Stimulated activated CD8-positive, alpha-beta memory T cell treated with anti-CD3 and anti-CD28 coated beads, Interleukin-4, amount 100 ng/mL, for 48 hours (primary cell): ENCODE measurements at places on chromosomes 11 and 22.

DNA sequence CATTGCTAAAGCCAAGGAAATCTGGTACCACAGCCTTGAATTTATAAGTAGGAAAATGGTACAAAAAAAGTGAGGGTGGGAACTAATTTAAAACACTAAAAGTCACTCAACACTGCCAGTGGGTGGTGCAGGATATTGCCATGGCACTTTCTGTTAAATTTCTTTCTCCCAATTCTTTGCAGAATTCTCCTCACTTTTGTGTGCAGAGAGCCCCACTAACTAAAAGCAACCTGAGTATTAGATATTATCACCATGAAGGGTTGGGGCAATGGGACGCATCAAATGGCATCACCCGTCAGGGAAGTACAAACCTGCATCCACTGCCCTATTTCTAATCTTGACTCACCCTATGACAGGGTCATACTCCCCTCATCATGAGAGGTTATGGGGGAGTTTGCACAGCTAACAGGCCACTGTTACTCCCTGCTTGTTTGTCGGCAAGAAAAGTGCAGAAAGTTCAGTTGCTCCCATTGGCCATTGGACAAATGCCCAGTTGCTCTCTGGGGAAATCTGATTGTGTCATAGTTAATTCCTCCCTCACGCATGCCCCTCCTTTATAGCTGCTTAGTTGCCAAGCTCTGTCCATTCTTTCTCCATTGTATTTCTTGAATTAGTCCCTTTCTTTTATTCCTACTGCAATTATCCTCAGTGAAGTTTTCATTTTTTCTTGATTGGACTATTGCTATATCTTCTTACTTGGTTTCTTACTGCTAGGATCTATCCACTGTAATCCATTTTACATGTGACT, 93.8 kb upstream of the BLID start:
- no peak for DNase-seq

GRCh38 chr11:17673951-17674350, 45.4 kb upstream of the MYOD1 start:
- no peak for DNase-seq

DNA sequence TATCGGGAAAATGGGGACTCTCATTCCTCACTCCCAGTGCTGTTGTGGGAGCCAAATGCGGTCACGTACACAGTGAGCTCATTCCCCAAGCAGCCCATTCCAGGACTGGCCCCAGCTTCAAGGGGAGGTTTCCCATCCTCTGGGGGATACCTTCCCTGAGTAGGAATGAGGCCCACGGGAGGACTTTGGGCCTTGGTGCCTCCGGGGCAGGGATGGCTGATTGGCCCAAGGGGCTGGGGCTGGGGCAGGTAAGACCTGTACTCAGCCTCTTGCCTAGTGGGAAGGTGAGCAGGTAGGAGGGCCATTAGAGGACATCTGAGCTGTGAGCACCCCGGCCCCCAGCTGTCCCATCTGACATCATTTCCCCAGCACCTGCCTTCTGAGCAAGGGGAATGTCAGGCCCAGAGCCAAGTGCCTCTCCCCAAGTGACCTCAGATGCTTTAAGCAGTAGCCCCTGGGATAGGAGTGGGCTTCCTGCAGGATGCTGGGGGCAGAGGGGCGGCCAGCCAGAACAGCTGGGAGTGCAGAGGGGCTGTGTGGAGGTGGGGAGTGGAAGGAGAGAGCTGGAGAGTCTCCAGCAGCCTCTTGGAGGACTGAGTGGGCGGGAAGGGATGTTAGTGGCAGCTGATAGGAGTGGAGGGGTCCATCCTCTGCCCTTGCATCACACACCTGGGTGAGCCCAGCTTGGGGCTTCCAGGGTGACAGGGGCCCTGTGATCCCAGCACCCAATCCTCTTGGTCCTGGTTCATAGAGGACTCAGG, 58.4 kb downstream of the CD82 start:
- peak; percentile 22 for DNase-seq

DNA sequence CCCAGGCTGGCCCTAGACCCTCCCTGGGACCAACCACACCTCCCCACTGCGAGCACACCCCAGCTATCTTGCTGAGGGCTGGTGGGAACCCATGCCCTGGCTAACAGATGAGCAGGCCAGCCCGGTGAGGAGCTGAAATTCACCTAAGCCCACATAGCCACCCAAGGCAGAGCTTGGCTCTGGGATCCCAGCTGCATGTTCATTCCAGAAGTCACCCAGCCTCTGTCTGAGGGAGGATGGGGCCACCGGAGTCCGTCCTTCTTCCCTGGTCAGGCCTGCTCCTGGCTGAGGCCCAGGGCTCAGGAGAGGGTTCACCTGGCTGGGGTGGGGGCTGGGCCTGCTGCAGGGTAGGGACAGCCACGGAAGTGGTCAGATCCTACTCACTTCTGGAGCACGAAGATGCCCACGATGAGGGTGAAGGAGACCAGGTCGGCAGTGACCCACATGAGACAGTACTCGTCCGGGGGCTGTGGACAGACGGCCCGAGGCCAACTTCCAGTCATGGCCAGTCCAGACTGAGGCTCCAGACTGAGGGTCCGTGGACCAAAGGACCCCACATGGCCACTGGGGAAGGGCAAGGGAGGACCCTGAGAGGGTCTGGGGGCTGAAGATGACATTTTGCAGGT, 6.6 kb upstream of the KLHL35 start:
- DNase-seq, result no peak

- no peak for DNase-seq
Measured at GRCh38 chr22:48035897-48036296, 1273.4 kb downstream of the TBC1D22A start.

DNA sequence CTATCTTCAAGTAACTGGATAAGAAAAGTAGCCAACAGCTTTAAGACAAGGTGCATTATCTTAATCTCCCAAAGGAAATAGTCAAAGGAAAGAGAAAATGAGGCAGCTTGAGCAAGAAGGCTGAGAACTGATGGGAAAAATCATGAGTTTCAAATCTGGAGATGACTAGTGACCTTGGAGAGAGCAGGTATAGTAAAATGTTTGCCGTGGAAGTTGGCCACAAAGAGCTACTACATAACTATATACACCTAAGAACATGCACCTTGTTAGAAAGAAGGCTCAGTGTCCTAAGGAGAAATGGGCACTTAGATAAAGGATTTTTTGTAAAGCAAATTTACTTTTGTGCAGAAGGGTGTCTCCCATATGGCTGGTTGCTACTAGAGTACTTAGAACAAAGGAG, 80.8 kb upstream of the FSHB start:
- no peak for DNase-seq

DNA sequence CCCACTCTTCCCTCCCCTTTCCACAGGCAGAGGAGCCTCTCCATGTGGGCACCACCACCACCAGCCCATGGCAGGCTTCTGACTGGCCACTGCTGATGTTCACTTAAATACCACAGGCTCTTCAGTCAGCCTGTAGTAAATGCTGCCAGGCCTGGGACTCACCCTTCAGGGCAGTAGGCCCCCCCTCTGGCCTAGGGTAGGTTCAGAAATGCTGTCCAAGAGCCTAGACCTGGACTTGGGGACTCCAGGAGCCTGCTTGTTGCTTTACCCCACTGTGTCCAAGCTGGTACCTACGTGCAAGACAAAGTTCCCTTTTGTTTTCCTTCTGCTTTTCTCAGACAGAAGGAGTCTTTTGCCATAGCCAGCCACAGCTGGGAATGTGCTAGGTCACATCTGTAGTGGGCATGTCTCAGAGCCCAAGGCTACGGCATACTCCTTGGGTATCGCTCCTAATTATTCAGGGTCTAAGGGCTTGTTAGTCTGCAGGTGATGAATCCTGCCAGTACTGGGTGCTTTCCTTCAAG, 38.6 kb downstream of the TMEM135 start:
- DNase-seq, result no peak

GRCh38 chr22:29311464-29312217, 3.9 kb downstream of the RASL10A start:
- DNase-seq, result no peak

DNA sequence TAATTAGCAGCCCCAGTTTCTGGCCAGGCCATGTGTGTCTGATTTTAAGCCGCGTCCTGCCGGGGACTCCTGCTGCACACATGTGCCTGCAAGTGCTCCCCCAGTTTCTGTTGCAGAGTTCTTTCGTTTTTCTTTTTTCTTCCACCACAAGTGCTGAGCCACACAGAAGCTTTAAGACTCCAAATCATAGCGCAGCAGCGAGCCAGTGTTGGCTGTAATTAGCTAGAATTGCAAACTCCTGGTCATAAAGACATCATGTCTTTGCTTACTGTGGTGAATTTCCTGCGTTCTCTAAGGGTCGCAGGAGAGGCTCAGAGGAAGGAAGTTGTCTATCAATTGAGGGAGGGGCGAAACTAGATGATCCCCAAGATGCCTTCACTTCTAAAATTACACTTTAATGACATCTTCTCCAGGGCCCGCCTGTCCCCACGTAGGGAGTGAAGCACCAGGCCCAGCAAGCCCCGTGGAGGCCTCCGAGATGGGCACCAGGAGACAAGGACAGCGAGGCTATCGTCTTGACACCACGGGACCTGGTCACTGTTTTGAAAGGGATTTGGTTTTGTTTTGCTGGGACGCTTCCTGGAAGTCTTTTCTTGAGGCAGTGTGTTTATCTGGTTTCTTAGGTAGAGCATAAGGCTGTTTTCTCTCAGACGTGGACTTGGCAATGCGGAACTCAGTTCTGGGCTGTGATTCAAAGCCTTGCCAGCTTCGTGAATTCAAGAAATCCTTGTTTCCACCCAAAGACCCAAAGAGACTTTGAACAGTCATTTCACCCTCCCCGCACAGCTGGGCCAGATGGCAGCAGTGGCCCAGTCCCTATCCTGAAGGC, 71.8 kb downstream of the UBASH3B start:
- DNase-seq, result peak; percentile 56

DNA sequence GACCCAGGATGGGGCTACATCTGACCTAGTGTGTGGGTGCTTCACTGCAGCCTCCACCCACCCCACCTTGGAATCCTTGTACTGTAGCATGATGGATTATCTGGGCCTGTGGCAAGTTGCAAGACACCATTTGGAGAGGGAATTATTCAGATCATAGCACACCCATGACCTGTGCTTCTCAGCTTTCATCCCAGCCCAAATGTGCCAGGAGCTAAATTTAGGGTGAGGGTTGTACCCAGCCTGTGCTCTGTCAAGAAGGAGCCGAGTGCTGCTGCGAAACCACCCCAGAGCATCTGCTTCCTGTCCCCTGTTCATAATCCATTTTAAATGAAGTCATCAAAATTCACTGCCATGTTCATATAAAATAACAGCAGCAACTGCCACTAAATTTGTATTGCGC, 394.5 kb downstream of the SHANK2 start:
- DNase-seq, result no peak

GRCh38 chr11:18865261-18865660, 73.7 kb upstream of the PTPN5 start:
- DNase-seq, result no peak

- DNase-seq, result no peak
Measured at GRCh38 chr11:74132833-74133232, 38.0 kb downstream of the C2CD3 start.

- no peak for DNase-seq
Measured at GRCh38 chr11:85779956-85780640, 30.8 kb downstream of the SYTL2 start.

DNA sequence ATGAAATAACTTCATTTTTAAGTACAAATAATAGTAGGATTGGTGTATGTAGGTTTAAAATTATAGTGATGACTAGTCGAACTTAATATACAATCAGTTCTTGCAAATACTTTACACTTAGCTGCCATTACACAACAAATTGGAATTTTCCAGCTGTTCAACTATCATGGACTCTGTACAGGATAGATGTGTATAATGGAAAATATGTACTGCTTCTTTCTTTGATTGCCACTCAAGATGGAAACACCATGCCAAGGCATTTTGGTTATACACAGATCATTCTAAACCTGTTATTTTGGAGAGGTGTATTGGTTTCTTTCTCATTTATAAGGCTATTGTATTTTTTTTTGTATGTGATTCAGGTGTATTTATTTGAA, 24.4 kb upstream of the CRTAM start:
- no peak for DNase-seq

DNA sequence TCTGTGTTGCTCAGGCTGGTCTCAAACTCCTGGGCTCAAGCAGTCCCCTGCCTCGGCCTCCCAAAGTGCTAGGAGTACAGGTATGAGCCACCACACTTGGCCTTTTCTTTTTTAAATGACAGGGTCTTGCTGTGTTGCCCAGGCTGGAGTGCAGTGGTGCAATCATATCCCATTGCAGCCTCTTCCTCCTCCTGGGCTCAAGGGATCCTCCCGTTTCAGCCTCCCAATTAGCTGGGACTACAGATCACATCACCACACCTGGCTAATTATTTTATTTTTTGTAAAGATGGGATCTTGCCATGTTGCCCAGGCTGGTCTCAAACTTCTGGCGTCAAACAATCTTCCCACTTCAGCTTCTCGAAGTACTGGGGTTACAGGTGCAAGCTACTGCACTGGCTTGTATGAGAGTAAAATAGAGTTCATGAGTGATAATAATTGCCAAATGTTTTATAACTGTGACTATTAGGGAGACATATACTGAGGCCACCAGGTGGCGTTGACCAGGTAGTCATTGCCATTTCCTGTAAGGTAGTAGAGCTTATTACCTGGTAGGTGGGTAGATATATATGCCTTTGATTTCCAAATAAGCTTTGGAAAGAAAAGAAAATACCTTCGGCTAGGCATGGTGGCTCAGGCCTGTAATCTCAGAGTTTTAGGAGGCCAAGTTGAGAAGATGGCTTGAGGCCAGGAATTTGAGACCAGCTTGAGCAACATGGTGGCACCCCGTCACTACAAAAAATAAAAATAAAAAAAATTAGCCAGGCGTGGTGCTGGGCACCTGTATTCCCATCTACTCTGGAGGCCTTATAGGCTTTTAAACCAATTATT, 5.4 kb downstream of the FDX1 start:
- no peak for DNase-seq

- no peak for DNase-seq
Measured at GRCh38 chr11:12789596-12790215, 115.5 kb downstream of the TEAD1 start.

GRCh38 chr11:6992026-6992425, 28.1 kb downstream of the ZNF214 start:
- DNase-seq, result no peak

GRCh38 chr22:38819387-38819940, 24.4 kb downstream of the NPTXR start:
- DNase-seq, result no peak

DNA sequence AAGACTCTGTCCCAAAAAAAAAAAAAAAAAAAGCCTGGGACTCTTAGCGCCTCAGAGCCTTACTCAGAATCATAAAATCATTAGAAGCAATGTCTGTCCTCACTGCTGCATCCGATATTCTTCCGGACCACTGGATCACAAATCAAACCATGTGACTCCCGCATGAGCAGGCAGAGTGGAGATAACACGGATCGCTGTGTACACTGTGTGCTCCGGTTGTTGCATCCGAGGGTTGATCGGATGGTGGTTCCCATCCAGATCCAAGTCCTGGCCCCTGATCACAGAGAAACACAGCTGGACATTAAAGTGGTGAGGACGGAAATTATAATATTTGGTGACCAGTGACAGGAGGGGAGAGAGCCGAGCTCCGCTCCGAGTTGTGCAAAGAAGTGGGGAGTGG, 9.7 kb upstream of the TXNRD2 start:
- no peak for DNase-seq

- no peak for DNase-seq
Measured at GRCh38 chr11:40508303-40508702, 951.1 kb downstream of the LRRC4C start.

- no peak for DNase-seq
Measured at GRCh38 chr11:128579798-128580504, 7.4 kb downstream of the ETS1 start.
